ENCODE measurements at places on chromosomes 3 and 15.

DNA sequence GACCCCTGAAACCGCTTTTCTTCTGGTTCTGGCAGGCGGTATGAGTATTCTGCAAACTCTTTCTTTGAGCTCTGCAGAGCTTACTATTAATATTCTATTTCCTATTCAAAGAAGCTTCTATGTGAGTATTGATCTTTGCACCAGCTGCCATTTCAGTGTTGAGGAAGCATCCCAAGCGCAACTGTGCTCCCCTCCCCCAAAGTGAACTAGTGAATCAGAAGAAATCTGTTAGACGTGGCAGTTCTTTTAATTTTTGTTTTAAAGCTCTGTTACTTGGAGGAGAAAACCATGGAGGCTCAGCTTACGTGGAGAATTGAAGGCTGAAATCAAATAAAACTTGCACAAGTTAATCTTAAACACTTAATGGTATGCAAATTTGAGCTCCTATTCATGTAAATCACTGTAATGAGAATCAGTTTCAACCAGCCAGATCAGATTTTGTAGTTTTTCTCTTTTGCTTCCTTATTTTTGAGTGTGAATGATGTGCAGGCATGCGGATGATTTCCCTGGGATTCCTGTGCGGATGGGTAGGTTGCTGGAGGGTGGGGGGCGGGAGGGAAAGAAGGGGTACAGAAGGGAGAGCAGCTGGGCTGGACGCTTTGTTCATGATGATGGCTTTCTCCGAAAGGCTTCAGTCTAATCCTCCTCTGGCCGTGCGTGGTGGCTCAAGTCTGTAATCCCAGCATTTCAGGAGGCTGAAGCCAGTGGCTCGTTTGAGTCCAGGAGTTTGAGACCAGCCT is 16.1 kb upstream of the AGBL1 start:
- no peak for DNase-seq

GRCh38 chr3:52017586-52017985 is 21.9 kb upstream of the RPL29 start:
- DNase-seq: no peak

DNA sequence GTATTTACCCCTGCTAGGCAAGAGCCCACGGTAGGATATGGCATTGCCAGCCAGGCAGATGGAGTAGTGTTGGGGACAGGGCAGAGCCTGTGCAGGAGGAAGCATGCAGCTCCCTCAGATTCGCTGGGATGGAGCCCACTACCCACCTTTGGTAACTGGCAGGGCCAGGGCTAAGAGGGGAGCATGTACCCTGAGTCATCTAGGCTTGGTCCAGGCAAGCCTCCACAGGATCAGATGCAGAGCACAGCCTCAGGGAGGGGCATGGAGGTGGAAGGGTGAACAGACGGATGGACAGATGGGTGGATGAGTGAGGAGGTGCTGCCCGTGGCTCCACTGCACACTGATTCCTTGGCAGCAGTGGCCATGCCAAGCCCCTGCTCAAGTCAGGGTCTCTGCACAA is 33.0 kb downstream of the IL20RB start:
- DNase-seq: no peak

- DNase-seq: no peak
Observed at GRCh38 chr3:57998366-57999283, 9.6 kb upstream of the FLNB start.

DNA sequence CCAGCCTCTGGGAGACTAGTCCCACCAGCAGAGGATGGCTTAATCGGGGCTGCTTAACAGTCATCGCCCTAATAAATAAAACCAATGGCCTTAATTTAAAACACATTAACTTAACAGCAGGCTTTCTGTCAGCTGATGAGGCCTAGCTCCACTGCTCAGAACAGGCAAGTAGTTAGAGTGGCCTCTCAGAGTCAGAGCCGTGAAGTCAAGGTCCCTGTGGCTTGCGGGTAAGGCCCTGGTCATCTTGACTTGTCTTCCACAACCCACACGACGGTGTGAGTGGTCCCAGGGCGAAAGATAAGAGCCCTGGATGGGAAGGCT is 11.8 kb downstream of the XXYLT1 start:
- DNase-seq: no peak

GRCh38 chr15:61481886-61482285 is 252.8 kb upstream of the RORA start:
- DNase-seq: no peak

- no peak for DNase-seq
Observed at GRCh38 chr3:118907909-118908308, 126.7 kb downstream of the IGSF11 start.

GRCh38 chr3:128182656-128183055 is 29.4 kb downstream of the EEFSEC start:
- no peak for DNase-seq

DNA sequence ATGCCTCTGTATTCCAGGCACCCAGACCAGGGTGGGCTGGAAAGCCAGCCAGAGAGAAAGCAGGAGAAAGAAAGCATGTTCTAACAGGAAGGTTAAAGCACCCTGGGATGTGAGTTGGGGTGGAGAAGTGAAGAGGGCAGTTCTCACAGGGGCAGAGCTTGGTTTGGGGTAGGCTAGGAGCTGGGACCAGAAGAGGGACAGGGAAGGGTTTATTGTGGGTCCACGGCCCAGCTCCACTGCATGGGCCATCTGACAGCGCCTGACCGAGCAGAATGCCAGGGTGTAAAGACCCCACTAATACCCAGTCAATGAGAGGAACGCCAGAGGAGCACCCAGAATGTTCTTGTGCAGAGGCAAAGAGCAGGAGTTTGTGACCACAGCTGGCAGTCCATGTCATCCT is 27.1 kb upstream of the MAGEF1 start:
- peak; percentile 6 for DNase-seq

DNA sequence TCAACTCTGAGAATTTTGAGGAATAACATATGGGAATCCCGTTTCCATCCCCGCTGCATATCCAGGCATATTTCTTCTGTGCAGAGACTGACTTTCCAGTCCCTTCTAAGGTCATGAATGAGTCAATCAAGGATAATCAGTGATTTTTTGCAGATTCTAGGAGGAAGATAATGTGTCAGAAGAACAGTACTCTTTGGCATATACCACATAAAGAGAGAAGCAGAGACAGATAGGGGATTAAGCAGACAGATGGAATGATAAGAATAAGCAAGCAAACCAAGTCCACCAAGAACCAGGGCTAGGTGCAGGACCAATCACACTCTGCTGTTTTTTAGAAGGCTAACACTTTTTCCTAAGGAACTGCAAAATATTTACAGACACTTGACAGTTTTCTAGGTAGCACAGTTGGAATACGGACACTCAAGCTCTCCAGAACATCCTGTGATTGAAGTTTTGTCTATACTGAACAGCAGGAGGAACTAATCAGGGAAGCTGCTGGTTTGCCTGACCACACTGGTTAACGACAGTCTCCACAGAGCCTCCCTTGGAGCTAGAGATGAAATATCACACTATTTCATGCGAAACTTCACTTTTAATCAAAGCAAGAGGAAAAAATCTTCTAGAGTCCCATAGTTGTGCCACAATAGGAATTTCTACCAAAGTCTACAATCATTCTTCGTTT is 450.0 kb upstream of the KCNMB2 start:
- DNase-seq: no peak

DNA sequence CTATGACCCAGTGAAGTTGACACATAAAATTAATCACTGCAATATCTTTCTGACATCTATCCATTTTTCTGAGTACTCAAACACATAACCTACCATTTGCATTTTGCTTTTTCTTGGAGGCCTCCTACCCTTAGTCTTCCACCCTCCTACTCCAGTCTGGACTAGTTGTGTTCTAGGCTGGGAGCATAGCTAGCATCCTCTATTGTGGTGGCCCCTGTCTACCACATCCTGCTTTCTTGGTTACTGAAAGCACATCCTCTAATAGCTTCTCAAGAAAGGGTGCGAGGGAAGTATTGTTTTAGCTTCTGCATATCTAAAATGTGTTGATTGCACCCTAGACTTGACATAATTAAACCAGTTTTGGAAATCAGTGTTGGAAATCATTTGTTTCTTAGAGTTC is 176.5 kb downstream of the THSD4 start:
- DNase-seq: no peak

GRCh38 chr3:119352034-119352609 is 57.9 kb downstream of the ARHGAP31 start:
- no peak for DNase-seq

DNA sequence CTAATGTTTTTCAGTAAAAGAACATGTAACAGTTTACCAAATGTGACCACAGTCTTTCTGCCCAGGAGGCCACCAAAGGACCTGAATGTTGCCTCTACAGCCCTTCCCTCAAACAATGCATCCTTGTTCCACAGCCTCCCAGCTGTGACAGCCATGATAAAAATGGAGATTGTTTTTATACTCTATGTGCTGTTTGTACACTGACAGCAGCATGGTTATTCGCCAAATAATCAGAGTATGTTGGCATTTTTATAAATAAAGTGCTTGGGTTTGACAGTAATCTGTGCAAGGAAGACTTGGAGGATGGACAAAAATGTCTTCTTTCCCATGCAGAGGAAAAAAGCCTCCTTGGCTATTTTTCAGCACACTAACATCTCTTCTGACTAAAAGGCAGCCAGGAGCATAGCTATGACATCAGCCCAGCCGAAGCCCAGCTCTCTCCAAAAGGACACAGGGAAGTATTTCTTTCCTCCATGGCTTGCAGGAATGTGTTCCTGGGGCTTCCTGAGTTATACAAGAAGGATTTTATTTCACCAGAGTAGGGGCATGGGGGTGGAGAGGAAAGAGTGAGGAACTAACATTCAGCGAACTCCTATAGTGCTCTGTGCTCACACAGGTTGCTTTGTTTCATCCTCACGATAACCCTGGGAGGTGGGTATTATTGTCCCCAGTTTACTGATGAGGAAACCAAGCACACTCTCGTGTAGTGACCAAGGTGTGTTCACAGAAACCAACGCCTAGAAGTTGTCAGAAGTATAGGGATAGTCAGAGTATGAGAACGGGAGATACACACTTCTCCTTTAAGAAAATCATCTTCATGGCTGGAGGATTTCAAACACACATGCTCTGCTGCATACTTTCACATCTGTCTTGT is 339.7 kb downstream of the MECOM start:
- DNase-seq: peak; percentile 70

DNA sequence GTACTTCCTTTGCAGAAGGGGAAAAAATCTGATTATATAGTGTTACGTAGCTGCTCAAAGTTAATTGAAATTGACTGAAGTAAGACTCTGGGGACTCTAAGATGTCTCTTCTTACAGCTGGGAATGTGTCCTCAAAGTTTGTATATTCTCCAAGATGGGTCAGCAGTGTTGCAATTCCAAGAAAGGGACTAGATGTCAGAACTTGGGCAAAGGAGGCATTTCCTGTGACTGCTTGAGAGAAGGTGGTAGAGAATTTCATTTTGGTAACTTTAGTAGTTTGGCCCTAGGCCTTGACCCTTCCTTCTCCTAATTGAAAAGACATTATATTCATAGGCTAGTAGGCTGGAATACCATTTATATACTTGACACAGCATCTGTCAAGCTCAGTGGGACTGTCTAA is 33.9 kb downstream of the PTPRG start:
- no peak for DNase-seq

- no peak for DNase-seq
Observed at GRCh38 chr3:166993015-166993630, 387.0 kb downstream of the ZBBX start.

DNA sequence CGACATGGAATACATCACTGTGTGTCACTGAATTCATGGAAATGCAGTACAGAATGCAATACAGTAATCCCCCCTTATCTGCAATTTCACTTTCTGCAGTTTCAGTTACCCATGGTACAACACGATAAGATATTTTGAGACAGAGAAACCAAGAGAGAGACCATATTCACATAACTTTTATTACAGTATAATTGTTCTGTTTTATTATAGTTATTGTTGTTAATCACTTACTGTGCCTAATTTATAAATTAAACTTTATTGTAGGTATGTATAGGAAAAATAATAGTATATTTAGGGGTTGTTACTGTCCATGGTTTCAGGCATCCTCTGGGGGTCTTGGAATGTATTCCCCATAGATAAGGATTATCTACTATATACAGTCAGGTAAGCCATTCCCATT is 61.8 kb downstream of the MBNL1 start:
- DNase-seq: no peak

GRCh38 chr3:139449566-139449965 is 26.8 kb downstream of the RBP2 start:
- no peak for DNase-seq

GRCh38 chr3:129605922-129606635 is 397 bp downstream of the PLXND1 start:
- peak; percentile 58 for DNase-seq

DNA sequence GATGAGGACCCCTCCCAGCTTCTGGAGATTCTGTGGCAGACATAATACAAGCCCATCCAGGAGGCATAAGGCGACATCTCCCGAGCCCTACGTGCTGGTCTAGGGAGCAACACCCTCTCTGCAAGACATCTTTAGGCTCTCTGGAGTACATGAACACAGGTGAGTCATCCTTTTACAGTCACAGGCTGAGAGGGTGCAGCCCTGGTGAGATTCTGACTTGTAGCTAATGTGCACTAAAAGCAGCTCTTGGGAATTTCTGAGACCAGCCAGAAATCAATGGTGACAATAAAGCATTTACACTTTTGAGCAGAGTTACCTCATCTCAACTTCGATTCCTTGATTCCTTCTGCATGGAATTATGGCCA is 131.1 kb downstream of the XXYLT1 start:
- DNase-seq: no peak

DNA sequence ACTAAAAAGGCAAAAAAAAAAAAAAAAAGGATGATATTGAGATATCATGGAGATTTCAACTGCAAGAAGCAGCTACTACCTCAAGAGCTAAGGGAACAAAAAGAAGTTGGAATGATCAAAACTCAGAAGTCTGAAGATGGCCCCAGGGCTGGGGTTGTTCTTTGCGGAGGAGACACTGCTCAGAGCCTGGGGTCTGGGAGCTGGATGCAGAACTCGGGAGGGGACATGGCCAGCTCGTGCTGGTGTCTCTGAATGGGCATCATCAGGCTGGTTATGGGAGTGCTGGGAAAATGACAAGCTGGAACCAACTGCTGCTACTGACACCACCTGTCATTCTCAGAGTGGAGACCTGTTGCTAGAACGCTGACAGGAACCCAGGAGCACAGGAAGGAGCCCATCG is 14.2 kb upstream of the ADIPOQ start:
- DNase-seq: no peak

DNA sequence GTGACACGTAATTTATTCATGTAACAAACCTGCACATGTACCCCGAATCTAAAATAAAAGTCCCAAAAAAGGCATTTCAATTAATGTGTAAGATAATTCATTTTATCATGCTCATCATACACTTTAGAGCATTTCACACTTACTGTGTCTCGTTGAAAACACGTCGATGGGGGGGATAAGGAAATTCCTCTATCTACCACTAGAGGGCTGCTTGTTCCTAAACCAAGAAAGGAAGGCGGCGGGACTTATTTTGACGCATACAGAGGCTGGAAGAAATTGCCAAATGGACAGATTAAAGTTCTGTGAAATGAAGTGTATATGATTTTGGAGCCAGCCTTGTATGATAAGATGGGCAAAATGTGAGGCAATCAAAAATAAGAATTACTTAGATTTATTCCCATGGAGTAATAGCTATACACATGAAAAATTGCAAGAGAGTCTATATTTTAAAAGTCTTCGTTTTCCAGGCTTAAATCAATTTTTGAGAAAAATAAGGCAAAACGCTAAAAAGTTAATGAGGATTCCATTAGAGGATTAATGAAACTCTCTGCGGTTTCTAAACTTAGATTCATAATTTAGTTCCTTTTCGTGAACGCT is 346.8 kb downstream of the CNTN3 start:
- peak; percentile 35 for DNase-seq

GRCh38 chr3:112134335-112135124 is 1.5 kb upstream of the GCSAM start:
- DNase-seq: no peak
